Fibroblast of pulmonary artery (primary cell): ENCODE measurements at places on chromosomes 1 and 21.

DNA sequence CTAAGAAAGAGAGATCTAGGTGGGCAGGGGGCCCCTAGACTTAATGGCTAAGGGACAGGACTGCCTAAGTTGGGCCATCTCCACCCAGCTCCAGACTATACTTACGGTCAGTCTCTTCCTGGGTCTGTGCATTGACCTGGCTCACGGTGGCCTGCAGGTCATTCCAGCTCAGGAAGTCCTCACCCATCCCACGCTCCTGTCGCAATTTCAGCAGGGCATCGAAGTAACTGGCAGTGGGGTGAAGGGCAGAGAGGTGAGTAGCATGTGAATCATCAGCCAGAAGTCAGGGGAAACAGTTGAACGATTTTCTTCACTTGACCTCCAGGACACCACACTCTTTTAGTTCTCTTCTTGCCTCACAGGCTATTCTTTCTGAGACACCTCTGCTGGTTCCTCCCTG, 20.5 kb downstream of the IQGAP3 start:
- DNase-seq, result peak; percentile 5

DNA sequence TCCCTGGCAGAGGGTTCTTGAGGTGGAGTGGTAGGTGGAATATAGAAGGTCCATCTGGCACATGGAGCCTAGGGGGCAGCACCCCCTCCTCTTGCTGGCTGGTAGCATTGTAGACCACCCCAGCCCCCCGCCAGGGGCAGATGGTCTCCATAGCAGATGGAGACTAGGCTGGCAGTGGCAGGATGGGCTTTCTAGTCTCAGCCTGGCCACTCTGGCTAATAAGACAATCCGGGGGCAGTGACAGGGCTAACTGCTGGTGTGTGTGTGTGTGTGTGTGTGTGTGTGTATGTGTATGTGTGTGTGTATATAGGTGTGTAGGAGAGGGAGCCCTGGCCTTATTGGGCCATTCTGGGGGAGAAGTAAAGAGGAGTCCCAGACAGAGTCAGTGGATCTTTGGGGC, 16.1 kb downstream of the UTP11 start:
- DNase-seq, result no peak

DNA sequence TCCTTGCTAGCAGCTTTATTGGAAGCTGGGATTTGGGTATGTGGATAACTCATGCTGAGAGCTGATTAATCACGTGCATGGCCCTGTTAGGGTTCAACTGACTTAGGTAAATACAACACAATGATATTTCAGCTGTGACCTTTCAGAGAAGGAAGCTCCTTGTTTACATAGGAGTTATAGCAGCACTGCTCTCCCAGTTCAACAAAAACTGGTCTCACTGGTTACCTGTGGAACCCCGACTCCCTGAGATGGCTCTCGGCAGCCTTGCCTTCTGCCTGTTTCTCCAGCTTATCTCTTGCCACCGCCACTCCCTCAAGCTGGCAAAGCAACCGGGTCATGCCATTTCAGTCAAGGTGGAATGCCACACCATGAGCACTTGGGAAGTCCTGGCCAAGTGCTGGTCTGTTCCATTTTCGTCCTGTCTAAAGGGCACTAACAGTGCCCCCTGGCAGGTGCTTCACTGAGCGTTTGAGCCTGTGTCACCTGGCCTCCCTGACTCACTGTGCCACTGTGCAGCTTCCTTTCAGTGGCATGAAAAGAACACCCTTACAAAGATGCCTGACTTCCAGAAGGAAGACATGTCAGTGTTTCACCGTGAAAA, 31.6 kb downstream of the DOP1B start:
- DNase-seq, result no peak

GRCh38 chr1:86380257-86380861, 15.8 kb downstream of the ODF2L start:
- DNase-seq, result peak; percentile 93

DNA sequence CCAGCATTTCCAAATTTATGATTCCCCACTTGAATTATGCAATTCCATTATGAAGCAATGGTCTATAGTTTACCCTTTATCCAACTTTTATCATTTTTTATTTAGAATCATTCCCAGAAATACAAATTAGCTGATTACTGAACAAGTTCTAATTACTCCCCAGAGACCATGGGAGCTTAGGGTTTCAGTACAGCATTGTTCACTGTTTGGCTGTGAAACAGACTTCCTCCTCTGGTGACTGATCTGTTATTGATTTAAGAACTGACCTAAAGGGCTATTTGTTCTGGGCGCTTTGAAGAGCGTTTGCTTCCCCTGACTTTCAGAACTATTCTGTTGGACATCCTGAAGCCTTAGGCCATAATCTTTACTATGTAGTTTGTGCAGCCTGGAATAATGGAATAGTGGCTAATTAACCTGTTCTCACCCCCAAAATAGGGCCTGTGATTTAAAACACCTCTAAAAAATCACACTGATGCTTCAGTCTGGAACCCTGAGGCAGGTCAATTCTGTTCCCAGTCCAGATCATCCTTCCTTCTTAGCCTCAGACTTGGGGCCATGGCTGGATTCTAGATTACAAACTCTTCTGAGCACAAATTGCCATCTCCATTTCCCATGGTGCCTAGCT, 58.7 kb downstream of the ALG14 start:
- DNase-seq, result peak; percentile 27

- DNase-seq, result peak; percentile 99
These were observed 68.3 kb downstream of the TCP10L start for GRCh38 chr21:32516756-32517649.

DNA sequence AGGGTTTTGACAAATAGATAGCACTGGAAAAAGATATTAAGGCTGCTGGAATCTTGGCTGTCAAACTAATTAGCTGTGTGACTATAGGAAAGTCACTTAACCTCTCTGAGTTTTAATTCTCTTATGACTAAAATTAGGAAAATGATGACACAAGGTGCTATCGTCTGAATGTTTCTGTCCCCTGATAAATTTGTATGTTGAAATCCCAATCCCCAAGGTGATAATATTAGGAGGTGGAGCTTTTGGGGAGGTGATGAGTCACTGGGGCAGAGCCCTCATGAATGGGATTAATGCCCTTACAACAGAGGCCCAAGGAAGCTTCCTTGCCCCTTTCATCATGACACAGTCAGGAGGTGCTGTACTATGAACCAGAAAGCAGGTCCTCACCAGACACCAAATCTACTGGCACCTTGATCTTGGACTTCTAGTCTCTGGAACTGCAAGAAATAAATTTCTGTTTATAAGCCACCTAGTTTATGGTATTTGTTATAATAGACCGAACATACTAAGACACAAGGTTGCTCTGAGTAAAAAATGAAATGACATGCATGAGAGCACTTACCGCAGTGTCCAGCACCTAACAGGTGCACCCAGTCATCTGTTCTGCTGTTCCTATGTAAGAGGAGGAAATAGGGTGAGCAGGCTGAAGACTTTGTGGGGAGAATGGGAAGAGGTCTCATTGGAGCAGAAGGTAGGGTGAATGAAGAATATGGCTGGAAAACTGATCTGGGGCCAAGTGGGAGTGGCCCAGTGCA, 26.3 kb upstream of the DISP1 start:
- DNase-seq, result no peak

GRCh38 chr1:44584167-44584566, 90.1 kb downstream of the TMEM53 start:
- DNase-seq, result no peak

DNA sequence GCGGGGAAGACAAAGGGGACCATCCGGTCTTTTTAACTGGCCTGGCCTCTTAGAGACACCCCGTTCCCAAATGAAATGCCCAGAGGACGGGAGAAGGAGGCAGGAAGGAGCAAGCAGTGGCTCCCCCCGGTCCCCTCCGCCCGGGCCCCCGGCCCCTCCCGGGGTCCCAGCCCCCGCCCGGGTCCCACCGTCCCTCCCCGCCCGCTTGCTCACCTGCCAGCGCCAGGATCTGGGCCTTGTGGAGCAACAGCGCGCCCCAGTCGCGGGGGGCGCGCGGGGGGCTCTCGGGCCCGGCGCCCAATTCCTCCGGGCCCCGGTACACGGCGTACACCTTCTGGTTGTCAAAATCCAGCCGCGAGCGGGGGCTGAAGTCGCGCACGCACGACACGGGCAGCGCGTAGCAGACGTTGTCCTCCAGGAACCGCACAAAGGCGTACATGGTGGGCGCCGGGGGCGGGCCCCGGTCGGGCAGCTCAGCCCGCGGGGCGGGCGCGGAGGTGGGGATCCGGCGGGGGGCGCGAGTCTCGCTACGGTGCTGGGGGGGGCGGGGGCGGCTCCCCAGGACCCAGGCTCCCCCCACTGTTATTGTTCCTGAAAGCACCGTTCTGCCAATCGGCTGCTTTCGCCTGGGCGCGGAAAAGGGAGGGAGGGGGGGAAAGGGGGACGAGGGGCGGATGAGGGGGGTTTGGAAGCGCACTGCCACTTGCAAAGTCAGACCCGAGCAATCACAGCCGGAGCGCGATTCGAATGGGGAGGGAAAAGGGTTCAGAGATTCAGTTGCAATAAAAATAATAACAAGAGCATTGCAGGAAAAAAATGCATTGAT, at the start of gene BEND5:
Gene BEND5 (minus strand): TSS at position 499 of the 826 bp plus-strand sequence. CDS start 60 bp downstream, at position 439.
- peak; percentile 32 for DNase-seq

- DNase-seq, result no peak
These were observed 84.9 kb downstream of the CLEC20A start for GRCh38 chr1:178411756-178412399.

- DNase-seq, result peak; percentile 64
These were observed 18.6 kb downstream of the KCNQ4 start for GRCh38 chr1:40802078-40802741.

DNA sequence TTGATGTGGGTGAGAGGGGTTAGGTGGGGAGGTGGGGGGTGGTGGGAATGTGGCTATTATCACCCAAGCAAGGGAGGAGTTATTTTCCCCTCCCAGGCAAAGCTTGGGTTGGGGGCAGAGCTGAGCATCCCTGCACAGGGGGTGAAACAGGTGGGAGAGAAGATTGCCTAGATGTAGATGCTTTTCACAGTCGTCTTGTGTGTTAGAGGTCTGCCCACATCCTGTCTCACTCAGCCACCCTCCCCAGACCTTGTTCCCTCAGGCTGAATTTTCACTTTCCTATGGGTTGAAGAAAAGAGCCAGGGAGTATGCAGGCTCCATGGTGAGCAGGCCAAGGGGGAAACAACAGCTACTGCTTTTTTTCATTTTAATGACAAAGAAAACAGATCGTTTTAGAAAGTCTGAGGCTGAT, 223.5 kb downstream of the KIF26B start:
- no peak for DNase-seq

DNA sequence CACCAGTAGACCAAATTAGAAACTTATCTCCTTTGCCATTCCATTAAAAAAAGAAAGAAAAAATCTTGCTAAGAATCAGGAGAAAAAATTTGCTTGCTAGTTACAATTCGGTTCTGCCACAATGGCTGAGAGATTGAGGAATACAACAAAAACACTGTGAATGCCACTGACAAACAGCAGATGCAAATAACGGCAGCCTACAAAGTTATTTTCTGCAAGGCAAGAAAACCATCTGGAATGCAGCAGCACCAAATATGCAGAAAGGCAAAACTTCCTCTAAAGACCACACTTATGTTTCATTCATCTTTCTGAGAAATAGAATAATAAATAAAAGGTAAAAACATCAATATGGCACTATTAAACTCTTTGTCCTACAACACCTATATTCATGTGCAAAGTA, 75.7 kb downstream of the ENAH start:
- no peak for DNase-seq

DNA sequence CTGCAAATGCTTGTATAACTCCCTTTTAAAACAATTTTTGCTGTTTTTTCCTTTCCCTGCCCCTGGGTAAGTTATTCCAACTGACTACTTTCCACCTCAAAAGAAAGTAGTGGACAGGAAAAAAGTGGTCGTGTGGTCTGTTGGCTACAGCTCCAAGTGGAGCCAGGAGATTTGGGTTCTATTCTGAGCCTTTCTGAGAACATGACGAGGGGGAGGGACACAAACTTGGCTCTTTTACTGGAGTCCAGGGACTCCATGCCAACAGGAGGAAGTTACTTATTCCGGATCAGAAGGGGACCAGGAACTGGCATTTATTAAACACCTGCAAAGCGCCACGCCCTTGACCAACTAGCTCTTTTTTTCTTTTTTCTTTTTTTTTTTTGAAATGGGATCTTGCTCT, 79.0 kb upstream of the CAPZB start:
- no peak for DNase-seq

DNA sequence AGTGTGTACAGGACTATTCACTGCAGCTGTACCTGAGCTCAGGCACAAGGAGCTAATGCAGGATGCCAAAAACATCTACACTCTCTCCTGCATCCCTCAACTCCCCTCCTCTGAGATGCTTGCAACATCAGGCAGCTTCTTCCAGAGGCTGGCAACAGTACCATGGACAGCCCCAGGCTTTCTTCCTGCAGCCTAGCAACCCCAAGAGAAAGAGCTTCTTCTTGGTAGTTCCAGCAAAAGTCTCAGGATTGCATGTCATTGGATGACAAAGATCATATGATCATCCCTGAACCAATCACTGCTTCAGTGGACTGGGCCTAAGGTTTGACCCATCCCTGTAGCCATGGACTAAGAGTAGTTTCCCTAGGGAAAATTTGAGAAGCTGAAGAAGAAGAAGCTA, 46.7 kb downstream of the CAMK2N1 start:
- DNase-seq, result peak; percentile 59

- no peak for DNase-seq
These were observed 49.6 kb upstream of the GOLT1A start for GRCh38 chr1:204263254-204263910.

GRCh38 chr1:15311880-15312279, 64.9 kb downstream of the FHAD1 start:
- no peak for DNase-seq
